Tibial nerve (tissue), 4 donors: ENCODE measurements at places on chromosomes 1 and 21.

GRCh38 chr1:2186901-2187300 is 7.7 kb downstream of the FAAP20 start:
- DNase-seq: no peak

DNA sequence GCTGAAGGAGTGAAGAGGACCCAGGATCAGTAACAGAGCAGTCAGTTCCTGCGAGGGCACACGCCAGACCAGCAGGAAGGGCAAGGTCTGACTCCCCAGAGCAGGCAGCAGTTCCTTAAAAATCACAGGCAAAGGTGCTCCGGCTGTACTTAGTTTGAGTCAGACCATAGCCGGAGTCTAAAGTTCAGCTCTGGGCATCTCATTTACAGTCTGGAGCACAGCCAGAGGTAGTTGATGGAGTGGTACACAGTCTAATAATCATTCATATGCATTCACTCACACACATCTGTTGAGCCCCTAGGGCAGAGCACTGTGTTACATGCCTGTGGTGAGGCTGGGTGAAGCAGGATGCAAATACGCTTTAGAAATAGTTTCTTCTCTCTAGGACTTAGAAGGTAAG is 7.3 kb upstream of the AMIGO1 start:
- no peak for DNase-seq

GRCh38 chr1:51234721-51235425 is 1.2 kb upstream of the RNF11 start:
- DNase-seq: peak; percentile 56

DNA sequence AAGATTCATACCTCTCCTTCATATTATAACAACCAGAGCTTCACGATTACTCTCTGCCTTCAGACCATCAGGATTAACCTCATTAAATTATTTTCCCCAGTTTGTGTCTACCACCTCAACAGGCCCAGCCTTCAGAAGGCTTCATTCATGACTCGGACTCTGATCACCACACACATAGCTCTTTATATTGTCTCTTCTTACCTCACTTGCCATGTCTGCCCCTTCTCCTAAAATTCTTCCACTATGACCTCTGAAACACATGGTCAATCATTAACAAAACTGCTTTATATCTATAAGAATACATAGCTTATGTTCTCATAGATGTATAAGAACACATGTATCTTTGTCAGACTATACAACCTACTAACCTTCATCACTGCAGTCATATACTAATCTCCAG is 79.8 kb downstream of the USP1 start:
- no peak for DNase-seq

GRCh38 chr1:32983020-32983419 is 18.4 kb upstream of the RNF19B start:
- DNase-seq: no peak

DNA sequence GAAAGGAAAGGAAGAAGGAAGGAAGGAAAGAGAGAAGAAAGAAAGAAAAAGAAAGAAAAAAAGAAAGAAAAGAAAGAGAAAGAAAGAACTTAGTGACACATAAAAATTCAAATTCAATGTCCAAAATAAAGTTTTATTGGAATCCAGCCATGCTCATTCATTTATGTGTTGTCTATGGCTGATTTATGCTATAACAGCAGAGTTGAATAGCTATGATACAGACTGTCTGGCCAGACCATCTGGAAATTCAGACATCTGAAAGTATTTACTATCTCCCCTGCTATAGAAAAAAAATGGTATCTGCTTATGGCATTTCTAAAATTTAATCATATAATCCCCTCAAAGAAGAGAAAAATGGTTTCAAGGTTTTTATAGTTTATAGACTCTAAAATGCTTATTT is 79.4 kb upstream of the RRP15 start:
- DNase-seq: no peak

DNA sequence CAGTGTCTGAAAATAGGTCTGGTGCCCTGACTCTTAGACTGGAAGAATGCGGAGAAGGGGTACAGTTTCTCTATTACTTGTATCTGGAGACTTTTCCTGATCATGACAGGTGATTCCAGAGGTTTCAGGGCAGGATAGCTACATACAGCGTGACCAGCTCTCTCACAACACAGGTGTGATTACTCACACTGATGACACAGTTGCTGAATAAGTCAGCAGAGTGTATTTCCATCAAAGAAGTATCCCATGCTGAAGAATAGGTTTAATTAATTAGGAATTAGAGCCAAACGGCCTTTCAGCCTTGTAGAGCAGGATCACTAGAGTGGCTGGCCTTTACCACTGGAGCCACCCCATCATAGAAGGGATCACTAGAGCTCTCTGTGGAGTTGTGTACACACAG is 298.6 kb downstream of the LMX1A start:
- DNase-seq: no peak
